ENCODE measurements at places on chromosomes 4 and X.

- DNase-seq: no peak
These were observed 16.4 kb upstream of the PGRMC2 start for GRCh38 chr4:128303986-128304385.

DNA sequence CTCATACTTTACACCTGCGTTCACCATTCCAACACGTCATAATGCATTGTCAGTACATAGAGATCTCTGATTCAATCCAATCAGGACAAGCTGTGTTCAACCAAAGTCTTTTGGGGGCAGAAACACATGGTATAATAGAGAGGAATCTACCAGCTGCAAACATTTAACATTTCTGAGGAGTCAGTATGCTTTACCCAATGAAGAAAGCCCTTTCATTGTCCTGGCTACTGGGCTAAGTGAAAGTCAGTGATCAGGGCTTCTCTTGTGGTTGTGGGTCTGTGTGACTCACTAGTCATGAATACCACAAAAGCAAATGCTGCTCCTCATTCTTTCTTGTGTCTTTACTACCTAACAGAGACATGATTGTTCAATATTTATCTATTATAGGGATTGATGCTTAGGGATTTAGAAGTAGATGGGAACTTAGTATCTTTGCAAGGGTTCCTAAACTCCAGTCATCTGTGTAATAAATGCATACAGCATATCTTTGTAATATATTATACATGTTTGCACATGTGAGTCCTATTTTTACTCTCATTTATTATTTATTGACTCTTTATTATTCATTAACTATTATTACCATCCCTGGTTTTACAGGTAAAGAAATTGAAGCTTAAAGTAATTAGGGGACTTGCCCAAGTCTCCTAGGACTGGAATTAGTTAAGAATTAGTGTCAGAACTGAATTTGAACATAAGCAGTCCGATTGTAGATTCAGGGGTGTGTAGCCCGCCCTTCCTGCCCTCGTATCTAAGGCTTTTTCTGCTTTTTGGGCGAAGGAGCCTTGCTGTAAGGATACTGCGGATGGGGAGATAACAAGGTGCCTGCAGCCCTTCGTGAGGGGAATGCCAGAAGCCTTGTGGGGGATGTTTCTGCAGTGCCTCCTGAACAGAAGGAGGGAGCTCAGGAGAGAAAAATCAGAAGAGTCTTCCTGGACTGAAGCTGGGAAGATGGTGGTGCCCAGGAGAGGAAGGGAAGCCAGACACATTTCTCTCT lies 353.1 kb upstream of the BOD1L1 start:
- DNase-seq: no peak

- DNase-seq: no peak
These were observed 3.7 kb downstream of the LIMCH1 start for GRCh38 chr4:41541687-41542094.

DNA sequence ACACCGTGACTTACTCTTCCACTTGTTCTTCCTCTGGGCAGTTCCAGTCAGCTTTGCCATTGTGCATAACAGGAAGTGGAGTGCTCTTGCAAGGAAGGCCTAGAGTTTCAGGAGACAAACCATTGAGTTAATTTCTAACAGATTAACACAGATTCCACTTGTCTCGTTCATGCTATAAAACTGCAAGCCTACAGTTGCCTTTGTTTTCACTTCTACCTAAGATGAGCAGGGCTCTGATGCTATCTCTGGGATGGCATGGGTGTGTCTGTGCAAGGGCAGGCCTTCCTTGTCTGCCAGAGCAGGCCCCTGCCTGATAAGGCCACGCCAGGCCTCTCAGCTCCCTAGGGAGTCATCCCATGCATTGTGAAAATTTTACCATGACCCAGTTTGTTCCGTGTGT lies 67.7 kb upstream of the PGRMC2 start:
- no peak for DNase-seq

GRCh38 chr4:124183231-124183630 lies 529.3 kb downstream of the ANKRD50 start:
- DNase-seq: no peak

- DNase-seq: no peak
These were observed 20.2 kb downstream of the TMEM31 start for GRCh38 chrX:103730796-103731493.

DNA sequence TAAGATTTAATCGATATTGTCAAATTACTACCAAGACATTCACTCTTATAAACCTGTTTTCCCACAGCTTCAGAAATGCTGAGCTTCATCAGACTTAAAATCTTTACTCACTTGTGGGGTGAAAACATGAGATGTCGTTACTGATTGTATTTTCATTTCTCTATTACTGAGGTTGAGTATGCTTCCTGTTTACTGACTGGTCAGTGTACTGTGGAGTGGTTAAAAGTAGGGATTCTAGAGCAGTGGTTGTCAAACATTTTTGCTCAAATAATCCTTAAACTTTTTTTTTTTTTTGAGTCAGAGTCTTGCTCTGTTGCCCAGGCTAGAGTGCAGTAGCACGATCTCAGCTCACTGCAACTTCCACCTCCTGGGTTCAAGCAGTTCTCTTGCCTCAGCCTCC lies 50.3 kb downstream of the NSUN7 start:
- no peak for DNase-seq

DNA sequence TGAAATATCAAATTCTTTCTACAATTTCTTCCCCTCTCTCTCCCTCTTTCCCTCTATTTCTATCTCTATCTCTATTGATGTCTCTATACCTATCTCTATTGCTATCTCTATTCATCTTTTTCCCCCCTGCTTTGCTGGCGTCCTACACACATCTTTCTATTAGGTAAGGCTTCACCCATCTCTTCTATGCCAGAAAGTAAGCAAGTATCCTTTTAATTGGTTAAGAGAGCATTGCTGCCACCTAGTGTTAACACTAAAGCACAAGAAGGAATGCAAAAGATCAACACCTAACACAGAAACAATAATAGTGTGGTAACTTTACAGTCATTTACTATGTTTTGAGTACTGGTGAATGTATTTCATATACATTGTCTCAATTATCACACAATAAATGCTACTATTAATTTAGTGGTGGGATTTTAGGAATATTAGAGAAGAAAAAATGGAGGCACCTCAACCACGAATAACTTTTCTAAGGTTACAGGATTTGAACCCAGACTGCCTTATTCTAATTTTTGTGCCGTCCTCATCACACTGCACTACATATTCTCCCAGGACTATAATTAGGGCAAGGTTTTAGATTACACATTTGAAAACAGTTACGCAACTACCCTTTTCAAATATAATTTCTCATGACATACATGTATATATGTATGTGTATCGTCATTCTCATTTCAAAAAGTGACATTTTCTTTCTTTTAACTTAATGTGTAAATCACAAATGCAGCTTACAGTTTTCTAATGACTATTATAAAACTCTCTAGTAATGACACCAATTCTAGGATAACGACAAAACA lies 3.7 kb upstream of the C4orf36 start:
- no peak for DNase-seq

GRCh38 chrX:35919536-35920309 lies at the start of gene CFAP47:
TSS of gene CFAP47 (plus strand) at chrX:35919734. CDS start at chrX:35919800, 66 bp downstream.
- DNase-seq: no peak

DNA sequence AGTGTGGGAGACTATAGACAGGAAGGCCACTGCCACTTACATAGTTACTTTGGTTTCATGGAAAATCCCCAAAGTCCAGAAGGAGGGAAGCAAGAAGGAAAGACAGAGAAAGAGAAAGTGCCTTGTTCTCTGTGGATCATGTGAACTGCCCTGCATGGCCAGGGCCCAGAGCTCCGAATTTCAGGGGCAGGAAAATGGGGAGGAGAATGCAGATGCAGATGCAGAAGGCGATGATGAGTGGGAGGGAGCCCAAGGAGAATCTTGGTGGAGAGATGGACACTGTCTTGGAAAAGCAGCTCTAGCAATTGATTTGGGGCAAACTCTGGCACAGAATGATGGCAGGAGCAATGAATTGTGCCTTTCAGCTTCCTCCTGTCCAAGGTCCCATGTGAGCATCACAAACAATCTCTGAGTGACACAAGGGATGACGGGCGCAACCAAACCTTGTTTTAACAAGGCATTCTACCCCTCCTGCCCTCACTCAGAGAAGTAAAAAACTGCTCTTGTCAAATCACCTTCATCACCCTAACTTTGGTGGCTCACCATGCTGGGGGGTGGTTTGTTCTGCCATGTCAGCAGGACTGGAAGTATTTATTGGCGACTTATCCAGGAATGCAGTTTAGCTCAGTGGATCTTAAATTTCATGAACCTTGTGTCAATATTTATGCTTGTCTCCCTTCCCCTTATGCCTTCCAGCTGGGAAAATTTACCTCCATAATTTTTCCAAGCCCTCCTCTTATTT lies 53.5 kb downstream of the TSC22D3 start:
- DNase-seq: no peak

All from activated naive CD8-positive, alpha-beta T cell treated with anti-CD3 and anti-CD28 coated beads, Interleukin-2, amount 10 ng/mL, durations not matched to agents 7 days and 5 days (primary cell).